Stimulated activated CD4-positive, alpha-beta T cell treated with anti-CD3 and anti-CD28 coated beads, Interleukin-15, amount 100 ng/mL, for 1 hour (primary cell): ENCODE measurements at places on chromosomes 3 and 15.

DNA sequence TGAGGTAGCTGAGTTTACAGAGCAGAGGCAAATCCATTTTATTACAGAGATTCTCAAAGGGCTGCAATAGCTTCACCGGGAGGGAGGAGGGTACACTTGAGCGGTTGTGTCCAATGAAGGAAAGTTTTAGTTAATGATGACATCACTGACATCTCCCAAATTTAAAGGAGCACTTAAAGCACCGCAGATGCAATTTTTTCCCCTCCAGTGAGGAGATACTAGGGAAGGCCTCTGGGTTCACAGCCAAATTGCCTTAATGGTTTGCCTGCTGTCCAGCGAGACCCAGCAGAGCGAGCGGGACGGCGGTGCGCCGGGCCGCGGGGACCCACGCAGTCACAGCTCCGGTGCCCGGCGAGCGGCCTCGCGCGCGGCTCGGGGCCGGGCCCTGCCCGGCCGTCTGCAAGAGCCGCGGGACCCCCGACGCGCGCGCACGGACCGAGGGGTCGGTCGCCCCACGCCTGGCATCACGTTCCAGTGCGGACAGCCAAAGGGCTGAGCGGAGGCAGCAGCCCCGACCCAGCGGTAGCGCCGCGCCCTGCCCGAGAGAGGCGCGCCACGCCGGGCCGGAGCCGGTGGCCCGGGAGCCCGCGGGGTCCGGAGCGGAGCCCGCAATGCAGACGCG, 160.5 kb upstream of the CHRNA7 start:
- no peak for DNase-seq

GRCh38 chr15:31230630-31231485, 95.8 kb upstream of the KLF13 start:
- DNase-seq, result no peak

DNA sequence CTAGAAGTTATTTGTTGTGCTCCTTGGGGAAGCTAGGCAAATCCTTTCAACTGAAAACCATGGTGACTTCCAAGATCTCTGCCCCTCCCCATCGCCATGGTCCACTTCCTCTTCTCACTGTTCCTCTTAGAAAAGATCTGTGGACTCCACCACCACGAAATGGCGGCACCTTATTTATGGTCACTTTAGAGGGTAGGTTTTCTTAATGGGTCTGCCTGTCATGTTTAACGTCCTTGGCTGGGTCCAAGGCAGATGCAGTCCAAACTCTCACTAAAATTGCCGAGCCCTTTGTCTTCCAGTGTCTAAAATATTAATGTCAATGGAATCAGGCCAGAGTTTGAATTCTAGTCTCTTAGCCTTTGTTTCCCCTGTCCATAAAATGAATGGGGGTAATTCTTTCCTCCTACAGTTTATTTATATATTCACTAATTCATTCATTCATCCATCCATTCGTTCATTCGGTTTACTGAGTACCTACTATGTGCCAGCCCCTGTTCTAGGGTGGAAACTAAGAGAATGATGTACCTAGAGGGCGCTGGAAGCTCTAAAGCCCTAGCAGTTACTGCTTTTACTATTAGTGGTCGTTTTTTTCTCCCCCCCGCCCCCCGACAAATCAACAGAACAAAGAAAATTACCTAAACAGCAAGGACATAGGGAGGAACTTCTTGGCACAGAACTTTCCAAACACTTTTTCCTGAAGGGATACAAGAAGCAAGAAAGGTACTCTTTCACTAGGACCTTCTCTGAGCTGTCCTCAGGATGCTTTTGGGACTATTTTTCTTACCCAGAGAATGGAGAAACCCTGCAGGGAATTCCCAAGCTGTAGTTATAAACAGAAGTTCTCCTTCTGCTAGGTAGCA, 657 bp downstream of the PATL2 start:
- DNase-seq, result no peak

- no peak for DNase-seq
Observed at GRCh38 chr3:188580659-188581058, 426.7 kb downstream of the LPP start.

DNA sequence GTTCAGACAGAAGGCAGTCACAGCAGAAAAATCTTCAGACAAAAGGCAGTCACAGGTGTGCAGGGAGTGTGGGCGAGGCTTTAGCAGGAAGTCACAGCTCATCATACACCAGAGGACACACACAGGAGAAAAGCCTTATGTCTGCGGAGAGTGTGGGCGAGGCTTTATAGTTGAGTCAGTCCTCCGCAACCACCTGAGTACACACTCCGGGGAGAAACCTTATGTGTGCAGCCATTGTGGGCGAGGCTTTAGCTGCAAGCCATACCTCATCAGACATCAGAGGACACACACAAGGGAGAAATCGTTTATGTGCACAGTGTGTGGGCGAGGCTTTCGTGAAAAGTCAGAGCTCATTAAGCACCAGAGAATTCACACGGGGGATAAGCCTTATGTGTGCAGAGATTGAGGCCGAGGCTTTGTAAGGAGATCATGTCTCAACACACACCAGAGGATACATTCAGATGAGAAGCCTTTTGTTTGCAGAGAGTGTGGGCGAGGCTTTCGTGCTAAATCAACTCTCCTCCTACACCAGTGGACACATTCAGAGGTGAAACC, 27.6 kb downstream of the ZNF589 start:
- DNase-seq, result peak; percentile 49
